ENCODE measurements at places on chromosomes 2 and 18. TPM values are rescaled to one million over a fixed set of nuclear protein-coding genes. Genes with fewer than 3 reads are reported as not detected.

The SLC11A1 gene
- 4.5 TPM for polyA plus RNA-seq

The OSR1 gene
- 7.0 TPM for polyA plus RNA-seq

The TGFA gene
- polyA plus RNA-seq = 3.8 TPM

The RTKN gene
- polyA plus RNA-seq = 10.8 TPM

The MYL1 gene
- 7.3 TPM for polyA plus RNA-seq

The AP1S3 gene
- polyA plus RNA-seq = 6.3 TPM

The IL18RAP gene
- polyA plus RNA-seq = 1.2 TPM

The RPIA gene
- polyA plus RNA-seq = 16.6 TPM

The UGT1A9 gene
- polyA plus RNA-seq = not detected

The COMMD1 gene
- 45.1 TPM for polyA plus RNA-seq

The CXCR1 gene
- 0.61 TPM for polyA plus RNA-seq

The NEU2 gene
- not detected for polyA plus RNA-seq

The MERTK gene
- polyA plus RNA-seq = 5.7 TPM

The GAREM2 gene
- 0.83 TPM for polyA plus RNA-seq

The TPGS2 gene
- polyA plus RNA-seq = 44.0 TPM

The MEIS1 gene
- 4.8 TPM for polyA plus RNA-seq

The DHRS9 gene
- 1.6 TPM for polyA plus RNA-seq

All from stomach (tissue), 19 donors.